ENCODE measurements at places on chromosomes 3 and 15.

DNA sequence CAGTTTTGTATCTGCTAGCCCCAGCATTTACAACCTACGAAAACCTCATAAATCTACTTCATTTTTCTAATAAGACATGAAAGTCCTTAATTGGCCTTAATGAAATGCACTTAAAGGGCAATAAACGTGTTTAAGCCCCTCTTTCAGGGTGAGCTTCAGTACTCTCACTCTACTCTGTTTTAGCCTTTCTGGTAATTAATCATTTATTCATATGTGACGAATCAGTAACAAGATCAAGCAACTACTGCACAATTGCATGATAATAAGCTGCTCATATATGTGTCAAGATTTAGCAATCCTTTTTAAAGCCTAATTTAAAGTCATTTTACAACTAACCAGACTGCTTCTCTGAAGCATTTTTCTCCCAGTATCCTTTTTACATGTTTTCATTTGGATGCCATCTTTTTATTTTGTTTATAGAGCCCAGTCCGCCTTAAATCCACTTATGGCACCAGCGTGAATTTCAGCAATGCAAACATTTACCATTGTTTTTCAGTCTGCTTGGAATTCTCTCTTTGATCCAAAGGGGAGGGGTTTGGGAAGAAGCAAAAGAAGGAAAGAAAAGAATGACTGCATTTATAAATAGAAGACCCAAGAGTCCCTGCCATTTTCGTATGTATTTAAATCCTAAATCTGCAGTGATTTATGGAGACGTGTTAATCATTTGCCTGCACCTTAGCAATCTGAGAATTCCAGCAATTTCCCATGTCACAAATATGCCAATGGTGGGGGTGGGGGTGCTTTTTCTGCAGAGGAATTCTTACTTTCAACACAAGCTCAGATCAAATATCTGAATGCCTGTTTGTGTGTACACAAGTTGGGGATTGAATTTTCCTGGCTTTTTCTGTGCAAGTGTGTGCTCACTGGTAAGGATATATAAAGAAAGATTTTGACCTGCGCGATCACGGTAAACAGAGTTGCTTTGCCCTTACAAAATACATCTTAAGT lies 230.8 kb upstream of the TBC1D5 start:
- no peak for DNase-seq

DNA sequence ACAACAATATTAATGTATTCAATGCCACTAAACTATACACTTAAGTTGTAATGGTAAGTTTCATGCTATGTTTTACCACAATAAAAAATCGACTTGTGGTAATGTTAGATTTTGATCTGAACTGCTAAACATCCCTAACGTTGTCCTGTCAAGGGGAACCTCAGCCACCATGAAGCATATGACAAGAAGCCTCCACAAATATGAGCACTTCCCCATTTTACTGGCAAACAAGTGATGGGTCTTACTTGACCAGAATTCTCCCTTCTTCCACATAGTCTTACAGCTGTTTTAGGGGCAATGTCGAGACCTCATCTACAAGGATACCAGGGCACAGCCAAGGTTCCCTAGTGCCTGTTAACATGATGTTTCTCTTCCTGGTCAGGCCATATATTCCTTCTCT lies 124.2 kb upstream of the ABI3BP start:
- DNase-seq = no peak

GRCh38 chr3:30649572-30650318 lies 43.3 kb downstream of the TGFBR2 start:
- no peak for DNase-seq

- DNase-seq = no peak
Measured at GRCh38 chr3:27093771-27094170, 275.4 kb downstream of the NEK10 start.

DNA sequence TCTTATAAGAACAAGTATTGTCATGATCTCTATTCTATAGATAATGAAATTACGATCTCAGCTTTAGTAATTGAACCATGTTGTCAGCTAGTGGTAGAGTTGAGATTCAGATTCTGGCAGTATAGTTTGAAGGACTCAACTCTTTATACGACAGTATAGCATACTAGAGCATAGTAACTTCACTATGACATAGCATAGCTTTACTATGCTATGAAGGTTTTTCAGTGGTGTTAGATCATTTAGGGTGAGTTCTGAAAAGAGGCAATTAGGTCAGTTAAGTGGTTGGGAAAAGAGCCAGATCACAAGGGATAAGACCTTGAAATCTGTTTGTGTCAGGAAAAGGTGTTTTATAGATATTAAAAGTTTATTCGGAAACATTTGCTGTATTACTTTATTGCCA lies 8.1 kb downstream of the STX19 start:
- no peak for DNase-seq

GRCh38 chr3:45442679-45443253 lies 54.4 kb downstream of the LARS2 start:
- DNase-seq = no peak

DNA sequence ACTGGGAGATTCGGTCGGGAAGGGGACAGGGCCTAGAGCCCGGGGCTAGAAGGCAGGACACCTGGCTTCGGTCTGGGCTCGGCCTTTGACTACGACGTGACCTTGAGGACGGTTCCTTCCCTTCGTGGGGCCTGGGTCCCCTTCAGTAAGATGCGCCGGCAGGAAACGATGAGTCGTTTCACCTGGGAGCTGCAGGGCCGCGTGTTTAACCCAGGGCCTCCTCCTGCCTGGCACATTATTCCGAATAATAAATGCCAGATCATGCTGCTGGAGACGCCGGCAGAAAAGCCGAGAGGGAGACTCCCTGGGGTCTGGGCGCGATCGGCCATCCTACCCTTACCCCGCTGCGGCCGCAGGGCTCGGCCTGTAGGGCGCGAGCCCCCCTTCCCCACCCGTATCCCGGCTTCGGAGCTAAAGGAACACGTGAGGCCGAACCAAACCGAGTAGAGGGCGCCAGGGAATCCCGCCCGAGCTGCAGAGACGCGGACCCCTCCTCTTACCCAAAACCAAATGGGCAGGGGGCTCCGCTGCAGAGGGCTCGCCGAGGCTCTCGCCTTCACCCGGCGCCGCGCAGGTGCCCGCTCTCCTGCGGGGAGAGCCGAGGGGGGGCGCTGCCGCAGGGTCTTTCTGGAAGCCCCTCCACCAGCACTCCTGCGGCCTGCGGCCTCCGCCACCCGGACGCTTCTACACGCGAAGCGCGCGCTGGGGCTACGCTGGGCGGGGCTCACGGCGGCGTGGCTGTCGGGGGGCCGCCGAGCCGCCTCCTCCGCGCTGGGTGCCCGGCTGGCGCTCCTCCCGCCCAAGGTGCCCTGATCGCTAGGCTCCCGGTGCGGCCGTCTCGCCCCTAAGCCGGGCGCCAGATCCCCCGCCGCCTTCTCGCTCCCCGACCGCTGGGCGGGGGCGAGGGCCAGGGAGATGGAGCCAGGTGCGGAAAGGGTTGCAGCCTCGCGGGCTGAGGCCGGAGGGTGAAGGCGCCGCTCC lies at the start of gene BDH1:
BDH1 (minus strand) TSS at position 688 of the 981 bp plus-strand sequence. CDS start 9,525 bp downstream, outside the sequence.
- DNase-seq = peak; percentile 74

GRCh38 chr3:54433846-54434245 lies 311.5 kb downstream of the CACNA2D3 start:
- no peak for DNase-seq

DNA sequence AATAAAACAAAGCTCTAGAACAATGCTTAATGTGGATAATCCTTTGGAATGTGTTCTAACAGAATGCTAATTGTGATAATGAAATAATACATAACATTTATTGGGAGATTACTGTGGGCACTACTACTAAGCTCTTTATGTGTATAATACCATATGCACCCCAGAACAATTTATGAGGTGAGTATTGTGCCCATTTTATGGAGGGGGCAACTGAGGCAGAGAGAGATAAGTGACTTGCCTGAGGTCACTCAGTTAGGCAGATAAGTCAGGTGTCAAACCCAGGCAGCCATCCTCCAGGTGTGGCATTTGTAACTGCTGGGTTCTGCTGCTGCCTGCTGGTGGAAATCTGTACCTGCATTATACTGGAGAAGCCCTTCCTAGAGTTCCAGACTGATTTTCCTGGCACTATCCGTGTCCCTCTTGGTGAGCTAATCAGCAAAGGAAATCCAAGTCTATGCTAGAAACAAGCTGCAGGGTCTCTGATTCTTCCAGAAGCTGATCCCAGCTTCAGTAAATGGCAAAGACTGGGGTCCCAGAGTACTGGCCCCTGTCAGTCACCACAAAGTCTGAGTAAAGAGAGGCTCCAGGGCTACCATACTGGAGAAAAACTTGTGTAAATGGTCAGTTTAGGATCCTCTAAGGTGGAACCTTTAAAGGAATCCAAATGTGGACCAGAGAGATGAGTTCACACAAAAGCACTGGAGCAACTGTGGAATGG lies 22.6 kb upstream of the RBP1 start:
- DNase-seq = peak; percentile 9

DNA sequence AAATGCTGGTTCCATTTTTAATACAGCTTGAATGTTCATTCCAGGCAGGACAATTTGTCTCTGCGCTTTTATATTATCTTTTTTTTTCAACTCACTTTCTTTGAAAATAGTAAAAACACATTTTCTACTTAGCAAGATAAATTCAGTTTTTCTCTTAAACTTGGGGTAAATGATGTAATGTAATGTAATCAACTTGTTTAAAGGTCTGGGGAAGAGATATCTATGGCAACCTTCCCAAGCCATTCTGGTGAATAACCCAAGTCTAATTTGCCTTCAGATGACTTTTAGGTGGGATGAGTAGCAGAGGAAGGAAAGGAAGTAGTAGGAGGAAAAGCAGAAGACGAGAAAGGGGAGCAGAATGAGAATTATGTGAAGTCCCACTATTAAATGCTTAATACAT lies 335.1 kb downstream of the SV2B start:
- no peak for DNase-seq

DNA sequence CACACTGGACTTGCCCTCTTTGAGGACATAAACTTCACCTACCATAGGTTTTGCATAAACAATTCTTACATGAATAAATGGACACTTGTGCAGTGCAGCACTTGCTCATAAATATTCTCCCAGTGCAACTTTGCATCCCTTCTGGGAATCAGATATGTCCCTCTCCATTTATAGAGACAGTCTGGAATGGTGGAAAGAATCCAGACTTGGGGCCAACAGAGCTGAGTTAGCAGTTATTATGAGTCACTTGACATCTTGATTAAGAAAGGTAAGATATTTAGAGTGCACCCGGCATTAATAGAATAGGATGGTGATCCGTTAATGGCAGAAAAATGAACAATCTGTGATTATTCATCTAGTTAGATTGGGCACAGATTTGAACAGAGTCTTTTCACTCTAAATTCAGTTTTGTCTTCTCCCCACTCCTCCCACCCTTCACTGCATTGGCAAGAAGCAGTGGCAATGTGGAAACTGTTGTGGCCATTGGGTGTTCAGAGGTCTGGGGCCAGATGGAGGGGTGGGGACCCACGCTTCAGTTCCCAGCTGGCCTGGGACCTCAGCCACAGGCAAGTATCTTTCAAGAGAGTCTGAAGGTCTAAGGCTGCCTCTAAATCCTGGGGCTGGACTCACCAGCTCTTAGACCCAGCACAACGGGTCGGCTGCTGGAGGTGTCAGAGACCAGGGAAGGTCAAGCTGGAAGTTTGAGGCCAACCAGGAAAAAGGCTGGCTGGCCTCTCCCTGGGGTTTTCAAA lies 58.9 kb upstream of the KY start:
- DNase-seq = no peak

DNA sequence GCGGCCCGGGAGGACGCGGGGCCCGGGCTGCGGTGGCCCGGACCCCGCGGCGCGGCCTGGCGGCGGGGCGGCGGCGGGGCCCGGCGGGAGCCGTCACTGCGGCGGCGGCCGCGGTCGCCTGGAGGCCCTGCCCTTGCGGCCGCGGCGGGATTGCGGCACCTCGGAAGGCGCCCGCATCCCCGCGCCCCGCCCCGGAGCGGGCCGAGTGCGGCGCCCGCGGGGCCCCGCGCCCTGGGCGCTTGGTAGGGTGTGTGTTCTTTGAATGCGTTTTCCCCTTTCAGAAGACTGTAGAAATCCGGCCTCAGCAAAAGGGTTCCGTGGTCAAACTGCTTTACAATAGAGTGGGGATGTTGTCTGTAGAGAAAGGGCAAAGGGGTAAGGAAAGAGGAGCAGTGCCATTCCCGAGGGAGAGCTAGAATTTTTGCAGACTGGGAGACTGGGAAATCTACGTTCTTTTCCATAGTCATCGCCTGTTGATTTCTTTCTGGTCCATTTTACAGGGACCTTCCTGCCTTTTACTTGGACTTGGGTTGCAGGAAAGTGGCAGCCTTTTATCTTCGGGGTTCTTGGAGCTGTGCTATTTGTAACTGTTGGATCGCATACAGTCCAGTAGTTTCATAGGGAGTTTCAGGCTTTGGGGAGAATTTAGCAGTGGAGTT lies 630 bp downstream of the SNRK start:
- DNase-seq = peak; percentile 13

- DNase-seq = no peak
Measured at GRCh38 chr3:134928819-134929218, 133.8 kb downstream of the EPHB1 start.

GRCh38 chr15:67512933-67513714 lies 7.8 kb upstream of the C15orf61 start:
- no peak for DNase-seq

DNA sequence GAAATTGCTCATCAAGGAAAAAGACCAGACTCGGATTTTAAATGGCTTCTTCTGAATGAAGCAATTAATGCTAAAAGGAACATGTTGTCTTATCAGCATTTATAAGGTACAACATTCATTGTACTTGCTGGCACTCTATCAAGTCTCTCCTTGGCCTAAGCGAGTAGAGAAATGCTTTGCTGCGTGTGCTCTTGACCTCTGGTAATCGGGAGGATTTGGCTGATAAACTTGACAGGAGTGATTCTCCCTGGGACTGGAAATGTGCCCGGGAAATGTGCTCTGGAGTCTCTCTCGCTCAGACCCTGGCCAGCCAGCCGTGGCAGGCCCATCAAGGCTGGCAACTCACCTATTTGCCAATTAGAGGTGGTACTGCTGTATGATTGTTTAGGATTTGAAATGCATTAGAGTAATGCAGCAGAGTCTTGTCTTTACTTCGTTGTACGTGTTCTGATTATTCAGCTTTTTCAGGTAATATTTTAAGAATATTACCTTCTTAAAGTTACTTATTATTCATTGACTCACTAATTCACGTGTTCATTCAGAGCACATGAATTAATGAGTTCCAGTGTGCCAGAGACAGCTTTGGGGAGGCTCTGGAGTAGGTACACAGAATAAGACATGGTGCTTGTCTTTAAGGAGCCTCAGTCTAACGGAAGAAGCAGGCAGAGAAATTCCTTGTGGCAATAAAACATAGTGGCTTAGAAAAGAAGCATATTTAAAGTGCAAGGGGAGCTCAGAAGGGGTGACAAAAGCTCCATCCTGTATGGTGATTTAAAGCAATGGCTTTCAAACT lies 48.0 kb upstream of the TPRG1 start:
- no peak for DNase-seq

- DNase-seq = no peak
Measured at GRCh38 chr15:34679291-34679690, 75.5 kb downstream of the GJD2 start.

- DNase-seq = no peak
Measured at GRCh38 chr3:49131576-49131975, 1.3 kb downstream of the LAMB2 start.

DNA sequence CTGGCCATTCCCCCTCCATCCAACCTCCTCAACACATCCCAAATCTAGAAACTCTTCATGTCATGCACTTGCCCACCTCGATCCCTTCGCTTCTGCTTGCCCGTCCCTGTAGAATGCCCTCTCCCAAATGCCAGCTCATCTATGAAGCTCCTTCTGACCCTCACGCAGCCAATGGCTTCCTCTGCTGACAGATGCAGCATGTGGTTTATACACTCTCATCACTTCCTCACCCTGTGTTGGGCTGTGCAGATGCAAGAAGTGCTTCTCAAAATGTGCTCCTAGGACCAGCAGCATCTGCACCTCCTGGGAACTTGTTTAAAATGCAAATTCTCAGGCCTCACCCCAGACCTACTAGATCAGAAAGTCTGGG lies 51.7 kb downstream of the SEMA5B start:
- peak; percentile 12 for DNase-seq
